Renal pelvis (tissue), 12 donors: ENCODE measurements at places on chromosomes 2 and 18. TPM values are rescaled to one million over a fixed set of nuclear protein-coding genes. Genes with fewer than 3 reads are reported as not detected.

DNA sequence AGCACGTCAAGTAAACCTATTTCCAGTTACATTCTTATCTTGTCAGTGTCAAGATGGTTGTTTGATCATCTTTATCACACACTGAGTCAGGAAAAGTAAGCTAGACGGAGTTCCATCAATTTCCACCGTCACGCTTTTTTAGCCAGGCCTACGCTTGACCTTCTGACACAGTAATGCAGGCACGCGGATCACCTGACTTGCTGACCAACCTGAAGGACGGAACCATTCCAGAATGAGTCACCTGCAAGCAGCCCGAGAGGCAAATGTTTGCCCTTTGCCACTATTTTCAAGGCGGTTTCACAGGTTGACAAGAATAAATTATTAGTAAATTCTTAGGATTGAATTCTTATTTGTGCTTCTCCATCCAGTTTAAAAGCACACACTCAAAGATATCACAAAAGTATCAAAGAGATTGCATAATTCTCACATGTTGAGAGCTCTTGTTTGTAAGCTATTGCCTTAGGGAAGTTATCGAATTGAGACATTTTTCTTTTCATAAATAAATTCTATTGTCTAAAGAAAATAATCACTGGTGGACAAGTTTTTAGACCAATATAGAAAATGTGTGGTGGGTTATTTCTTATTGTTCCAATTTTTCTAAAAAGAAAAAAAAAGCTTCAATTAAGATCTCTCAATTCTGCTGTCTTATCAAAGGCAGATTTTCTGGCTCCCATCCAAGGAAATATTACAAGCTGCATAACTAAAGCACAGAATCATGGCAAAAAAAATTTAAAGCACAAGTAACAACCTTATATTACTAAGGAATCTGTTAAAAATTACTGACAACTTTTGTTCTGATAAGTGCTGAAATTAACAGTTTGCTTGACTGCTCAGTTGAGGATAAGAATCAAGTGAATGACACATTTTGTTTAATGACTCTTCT, 31.9 kb downstream of the UXS1 start:
- DNase-seq: peak; percentile 21

GRCh38 chr18:59631583-59632181, 65.5 kb downstream of the CCBE1 start:
- no peak for DNase-seq

DNA sequence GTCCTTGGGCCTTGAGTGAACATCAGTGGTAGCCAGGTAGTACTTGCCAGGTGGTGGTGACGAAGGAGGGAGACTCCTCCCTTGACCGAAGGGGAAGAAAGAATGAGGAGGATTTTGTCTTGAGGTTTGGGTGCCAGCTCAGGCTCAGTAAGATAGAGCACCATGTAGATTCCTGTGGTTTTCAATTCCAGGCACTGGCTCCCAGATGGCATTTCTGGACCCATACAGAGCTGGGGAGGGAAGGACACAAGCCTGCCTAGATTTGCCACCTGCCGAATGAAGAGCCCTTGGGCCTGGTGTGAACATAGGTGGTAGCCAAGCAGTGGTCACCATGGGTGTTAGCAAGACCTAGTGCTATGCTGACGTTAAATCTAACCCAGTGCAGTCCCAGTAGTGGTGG, 108.8 kb upstream of the UBE2E3 start:
- no peak for DNase-seq

DNA sequence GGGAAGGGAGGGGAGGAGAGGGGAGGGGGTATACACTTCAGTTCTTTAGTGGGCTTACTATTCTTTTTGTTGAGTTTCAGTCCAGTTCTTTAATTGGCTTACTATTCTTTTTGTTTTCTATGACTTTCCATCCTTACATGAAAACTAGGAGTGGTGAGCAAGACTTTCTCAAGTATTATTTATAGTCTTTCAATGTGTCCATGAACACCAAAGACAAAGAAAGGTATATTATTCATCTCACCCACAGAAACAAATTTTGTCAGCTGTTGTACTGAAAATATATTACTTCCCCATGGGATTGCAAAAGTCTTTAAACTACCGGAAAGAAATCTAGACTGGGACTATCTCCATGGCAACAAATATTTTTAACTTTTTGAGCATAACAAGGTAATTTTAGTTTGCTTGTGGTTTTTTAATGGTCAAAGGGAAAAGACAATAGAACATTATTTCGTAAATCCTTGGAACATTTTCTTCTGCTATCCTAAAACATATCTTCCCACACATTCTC, 17.6 kb downstream of the ADAM17 start:
- peak; percentile 35 for DNase-seq

DNA sequence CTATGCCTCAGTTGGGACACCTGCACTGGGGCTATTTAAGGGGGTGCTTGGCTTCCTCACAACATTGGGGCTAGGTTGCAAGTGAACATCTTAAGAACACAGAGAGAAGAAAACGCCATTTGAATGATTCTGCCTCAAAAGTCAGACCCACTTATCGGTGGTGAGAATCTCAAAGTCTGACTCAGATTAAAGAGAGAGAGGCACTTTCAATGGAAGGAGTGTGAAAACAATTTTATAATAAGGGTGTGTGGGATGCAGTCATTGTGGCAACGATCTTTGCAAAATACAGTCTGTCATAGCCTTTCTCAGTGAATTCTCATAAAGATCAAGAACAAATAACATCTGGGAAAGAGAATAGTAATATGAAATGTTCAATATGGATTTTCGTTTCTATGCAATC, 41.8 kb downstream of the CCDC102B start:
- DNase-seq: no peak

DNA sequence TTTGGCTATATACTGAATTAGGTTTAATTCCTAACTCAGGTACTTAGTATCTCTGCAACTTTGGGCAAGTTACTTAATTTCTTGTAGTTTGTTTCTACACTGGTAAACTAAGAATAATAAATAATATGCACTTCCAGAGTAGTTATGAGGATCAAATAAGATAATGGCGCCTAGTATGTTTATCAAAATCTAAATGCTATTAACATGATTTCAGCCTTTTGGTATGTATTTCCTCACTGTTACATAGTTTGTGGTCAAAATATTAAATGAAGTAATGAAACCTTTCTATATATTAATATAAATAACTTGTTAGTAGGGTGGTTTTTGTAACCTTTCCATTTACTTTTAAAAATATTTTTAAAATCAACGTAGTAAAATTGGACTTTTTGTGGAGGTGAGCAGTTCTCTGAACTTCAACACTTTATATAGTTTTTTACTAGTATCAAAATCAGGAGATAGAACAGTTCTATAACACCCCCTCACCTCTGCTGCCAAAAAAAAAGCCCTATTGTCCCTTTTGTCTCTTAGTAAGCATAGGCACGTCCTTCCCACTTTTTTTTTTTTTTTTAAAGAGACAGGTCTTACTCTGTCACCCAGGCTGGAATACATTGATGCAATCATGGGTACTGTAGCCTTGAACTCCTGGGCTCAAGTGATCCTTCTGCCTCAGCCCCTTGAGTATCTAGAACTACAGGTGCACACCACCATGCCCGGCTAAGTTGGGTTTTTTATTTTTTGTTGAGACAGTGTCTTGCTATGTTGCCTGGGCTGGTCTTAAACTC, 44.8 kb downstream of the RAB3GAP1 start:
- DNase-seq: no peak

GRCh38 chr2:79000008-79000576, 25.4 kb upstream of the REG3G start:
- no peak for DNase-seq

GRCh38 chr2:120977582-120978358, 242.1 kb downstream of the GLI2 start:
- no peak for DNase-seq

GRCh38 chr2:7073901-7074300, 156.7 kb downstream of the RNF144A start:
- no peak for DNase-seq

- DNase-seq: no peak
Observed at GRCh38 chr2:236393101-236393500, 128.9 kb upstream of the ASB18 start.

- DNase-seq: no peak
Observed at GRCh38 chr18:74446631-74447403, 10.3 kb downstream of the DIPK1C start.

GRCh38 chr18:79042276-79042675, 26.9 kb upstream of the ATP9B start:
- DNase-seq: no peak

- DNase-seq: no peak
Observed at GRCh38 chr2:161243312-161243711, 64.9 kb upstream of the PSMD14 start.

C2orf15 gene
- 9.6 TPM for polyA plus RNA-seq

IHH gene
- 2.0 TPM for polyA plus RNA-seq

HRH4 gene
- 0.07 TPM for polyA plus RNA-seq

DSG3 gene
- not detected for polyA plus RNA-seq

SERPINB10 gene
- 0.04 TPM for polyA plus RNA-seq

AGXT gene
- 0.11 TPM for polyA plus RNA-seq

GAD1 gene
- 0.68 TPM for polyA plus RNA-seq

PDE11A gene
- 8.3 TPM for polyA plus RNA-seq
